Activated T-cell treated with anti-CD3 and anti-CD28 coated beads, Interleukin-2, amount 50 U/mL, for 1 hour (primary cell): ENCODE measurements at places on chromosomes 13 and 19.

DNA sequence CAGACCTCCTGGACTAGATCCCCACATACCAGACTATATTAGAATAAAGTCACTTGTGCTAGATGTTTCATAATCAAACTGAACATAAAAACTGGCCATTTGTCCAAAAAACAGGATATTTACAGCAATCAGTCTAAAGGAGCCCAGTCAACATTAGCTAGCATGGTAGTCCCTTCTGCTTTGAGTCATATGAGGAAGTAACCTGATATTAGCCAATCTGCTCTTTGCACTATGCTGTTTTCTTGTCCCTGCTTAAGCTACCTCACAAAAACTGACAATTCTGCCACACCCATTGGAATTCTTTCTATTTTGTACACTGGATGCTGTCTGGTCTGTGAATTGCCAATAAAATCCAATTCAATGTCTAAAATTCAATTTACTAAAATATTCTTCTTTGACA lies 1824.2 kb downstream of the OLFM4 start:
- DNase-seq, result no peak

- no peak for DNase-seq
These were observed 14.9 kb upstream of the FRY start for GRCh38 chr13:32016631-32017030.

DNA sequence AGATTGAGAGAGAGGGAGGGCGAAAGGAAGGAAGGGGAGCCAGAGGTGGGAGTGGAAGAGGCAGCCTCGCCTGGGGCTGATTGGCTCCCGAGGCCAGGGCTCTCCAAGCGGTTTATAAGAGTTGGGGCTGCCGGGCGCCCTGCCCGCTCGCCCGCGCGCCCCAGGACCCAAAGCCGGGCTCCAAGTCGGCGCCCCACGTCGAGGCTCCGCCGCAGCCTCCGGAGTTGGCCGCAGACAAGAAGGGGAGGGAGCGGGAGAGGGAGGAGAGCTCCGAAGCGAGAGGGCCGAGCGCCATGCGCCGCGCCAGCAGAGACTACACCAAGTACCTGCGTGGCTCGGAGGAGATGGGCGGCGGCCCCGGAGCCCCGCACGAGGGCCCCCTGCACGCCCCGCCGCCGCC lies at the start of gene TNFSF11:
TNFSF11 (plus strand) TSS at position 142 of the 400 bp plus-strand sequence; CDS start at position 294, 152 bp downstream.
- peak; percentile 22 for DNase-seq

GRCh38 chr13:110211046-110211445 lies 95.9 kb downstream of the COL4A1 start:
- no peak for DNase-seq

- no peak for DNase-seq
These were observed 427.0 kb downstream of the UQCRFS1 start for GRCh38 chr19:28785971-28786370.

GRCh38 chr13:37138926-37139325 lies 33.5 kb upstream of the CSNK1A1L start:
- no peak for DNase-seq

GRCh38 chr19:21586311-21587116 lies 81.1 kb downstream of the ZNF429 start:
- peak; percentile 28 for DNase-seq

DNA sequence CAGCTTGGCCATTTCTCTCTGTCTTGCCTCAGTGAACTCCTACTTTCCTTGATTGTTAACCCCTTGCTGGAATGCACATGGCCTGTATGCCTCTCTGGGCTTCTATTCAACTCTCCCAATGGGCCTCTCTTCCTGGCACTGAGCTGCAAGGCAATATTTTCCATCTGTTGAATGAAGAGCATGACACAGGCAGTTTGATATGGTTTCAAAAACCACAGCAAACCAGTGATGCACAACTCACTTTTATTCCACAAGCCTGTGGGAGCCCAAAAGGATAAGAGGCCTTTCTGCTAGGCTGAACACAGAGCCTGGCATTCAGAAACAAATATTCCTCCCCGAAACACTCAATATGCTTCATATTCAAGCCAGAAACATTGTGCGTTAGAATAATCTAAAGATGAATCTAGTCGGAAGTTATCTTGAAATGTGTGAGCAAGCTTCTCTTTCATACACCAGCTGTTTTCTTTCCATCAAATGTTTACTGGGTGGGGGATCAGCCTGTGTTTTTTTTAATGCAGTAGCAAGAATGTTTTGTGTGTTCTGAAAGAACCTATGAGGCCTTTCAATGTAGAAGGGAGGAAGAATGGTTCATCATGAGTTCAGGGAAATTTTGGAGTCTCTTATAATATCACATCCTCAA lies 443.1 kb upstream of the SPRY2 start:
- no peak for DNase-seq

- DNase-seq, result no peak
These were observed 408.3 kb downstream of the KLF5 start for GRCh38 chr13:73467125-73467524.

DNA sequence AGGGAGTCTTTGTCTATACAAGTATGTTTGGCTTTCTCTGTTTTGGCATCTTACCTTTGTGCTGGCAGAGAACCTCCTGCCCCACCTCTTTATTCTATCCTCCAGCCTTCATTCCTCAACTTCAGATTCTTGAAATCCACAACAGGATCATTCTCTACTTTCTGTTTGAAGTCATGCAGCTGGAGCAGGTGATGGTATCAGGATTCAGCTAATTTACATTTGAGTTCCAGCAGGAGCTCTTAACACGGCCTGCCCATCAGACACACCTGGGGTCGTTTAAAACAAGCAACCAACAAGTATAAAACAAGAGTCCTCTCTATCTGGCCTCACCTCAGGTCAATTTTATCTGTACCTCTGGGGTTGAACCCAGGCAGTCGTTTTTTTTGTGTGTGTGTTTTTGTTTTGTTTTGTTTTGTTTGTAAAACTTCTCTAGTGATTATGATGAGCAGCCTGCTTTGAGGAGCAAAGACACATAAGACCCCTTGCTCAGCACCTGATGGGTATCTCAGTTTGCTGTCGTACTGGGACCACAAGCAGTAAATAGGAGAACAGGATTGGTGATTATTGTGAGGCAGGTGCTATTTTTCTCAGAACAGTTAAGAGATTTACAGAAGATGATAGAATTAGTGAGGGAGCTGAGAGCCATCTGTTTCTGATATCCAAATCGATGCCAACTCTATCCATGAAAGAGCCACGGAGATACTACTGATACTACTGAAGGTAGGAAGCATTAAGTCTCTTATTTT lies 78.4 kb downstream of the GPC6 start:
- DNase-seq, result no peak

DNA sequence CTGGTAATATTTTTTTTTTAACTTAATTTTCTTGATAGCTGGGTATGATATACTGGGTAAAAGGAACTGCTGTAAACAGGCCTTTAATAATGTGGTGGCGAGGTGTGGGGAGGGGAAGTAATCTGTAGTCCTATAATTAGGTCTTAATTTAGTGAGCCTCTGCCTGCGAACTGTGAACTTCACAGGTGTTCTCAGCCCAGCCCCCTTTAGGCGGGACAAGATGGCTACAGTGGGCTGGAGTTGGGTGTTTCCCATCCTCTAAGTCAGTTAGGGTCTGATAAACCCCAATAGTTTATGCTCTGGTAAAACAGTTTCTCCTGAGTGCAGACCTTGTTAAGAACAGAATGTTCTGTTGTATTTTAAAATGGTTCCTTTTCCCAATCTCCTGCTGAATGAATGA lies 97.6 kb upstream of the SERP2 start:
- no peak for DNase-seq

DNA sequence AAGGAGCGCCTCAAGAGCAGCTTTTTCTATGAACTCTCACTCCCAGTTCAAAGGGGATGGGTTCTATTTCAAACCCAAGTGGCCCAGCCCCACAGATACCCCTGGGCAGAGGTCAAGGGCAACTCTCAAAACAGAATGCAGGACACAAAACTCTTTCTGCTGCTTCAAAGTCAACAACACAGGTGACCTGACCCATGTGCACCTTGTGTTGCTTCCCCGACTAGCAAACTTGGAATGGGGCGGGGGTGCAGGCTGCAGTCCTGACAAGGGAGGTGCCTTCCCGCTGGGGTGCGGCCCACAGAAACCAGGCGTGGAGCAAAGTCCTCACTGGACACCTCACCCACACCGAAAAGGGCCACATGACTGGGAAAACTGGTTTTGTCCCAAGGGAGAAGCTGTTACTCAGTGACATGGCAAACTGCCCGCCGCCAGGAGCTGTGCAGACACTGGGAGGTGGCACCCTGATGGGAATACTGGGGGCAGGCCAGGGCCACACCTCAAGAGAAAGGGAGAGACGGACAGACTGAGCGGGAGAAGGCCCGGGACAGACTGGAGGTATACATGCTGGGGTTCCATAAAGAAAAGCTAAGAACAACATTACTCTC lies 17.4 kb downstream of the ZC3H4 start:
- no peak for DNase-seq

GRCh38 chr19:3882041-3882384 lies 1.5 kb downstream of the ATCAY start:
- DNase-seq, result no peak

DNA sequence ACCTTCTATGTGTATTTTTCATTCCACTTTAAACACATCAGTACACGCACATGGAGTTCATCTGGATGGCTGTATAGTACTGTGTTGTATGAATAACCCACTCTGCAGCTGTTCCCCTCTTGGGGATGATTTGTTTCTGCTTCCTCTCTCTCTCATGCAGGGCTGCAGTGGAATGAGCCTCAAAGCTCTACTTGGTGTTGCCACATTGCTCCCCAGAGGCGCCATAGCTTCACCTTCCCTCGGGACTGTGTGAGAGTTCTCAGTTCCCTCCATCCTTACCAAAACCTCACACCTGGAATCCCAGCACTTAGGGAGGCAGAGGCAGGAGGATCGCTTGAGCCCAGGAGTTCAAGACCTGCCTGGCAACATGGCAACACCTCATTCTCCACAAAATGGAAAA lies 28.4 kb upstream of the GPR183 start:
- DNase-seq, result no peak

DNA sequence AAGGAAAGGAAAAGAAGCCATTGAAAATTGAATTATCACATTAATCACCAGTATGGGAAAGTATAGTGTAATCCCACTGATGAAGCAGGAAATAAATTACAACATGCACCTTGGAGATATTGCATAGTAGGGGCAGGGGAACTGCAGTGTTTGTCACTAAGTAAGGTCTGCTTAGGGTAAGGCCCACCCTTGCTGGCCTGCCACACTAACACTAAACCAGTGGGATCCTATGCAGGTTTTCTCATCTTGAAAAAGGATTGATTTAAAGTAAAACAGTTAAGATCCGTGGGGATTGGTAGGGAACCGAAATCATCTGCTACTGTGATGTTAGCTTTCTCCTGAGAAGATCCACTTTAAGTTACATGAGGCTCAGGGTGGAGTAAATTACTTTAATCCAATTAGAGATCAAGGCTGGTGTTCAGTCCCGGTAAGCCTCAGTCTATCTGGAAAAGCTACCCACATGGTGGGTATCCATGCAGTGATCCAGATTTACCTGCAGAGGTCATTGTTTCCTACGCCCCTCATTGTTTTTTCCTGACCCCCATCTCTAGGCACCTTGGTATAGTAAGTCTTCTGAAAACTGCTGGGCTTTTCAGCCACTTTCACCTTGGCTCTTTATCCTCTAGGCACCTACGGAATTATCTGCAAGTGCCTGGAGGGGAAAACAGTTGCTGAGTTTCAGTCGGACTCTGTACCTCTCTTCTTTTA lies 1014.9 kb upstream of the ATXN8OS start:
- no peak for DNase-seq

DNA sequence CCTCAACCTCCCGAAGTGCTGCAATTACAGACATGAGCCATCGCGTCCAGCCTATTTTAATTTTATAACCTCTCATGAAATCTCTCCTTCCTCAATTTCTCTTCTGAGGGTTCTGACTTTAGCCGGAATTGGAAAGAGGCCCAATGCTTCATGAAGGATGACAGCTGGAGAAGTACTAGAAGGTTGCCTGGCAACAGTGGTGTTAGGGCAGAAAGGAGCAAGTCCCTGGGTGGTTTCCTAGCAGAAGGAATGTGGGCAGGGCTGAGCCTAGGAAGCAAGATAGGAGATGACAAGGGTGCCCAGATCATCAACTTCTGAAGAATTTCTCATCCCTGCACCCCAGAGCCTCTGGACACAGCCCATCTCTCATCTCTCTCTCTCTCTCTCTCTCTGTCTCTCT lies 25.8 kb downstream of the CACNG6 start:
- DNase-seq, result no peak

- no peak for DNase-seq
These were observed 1935.4 kb upstream of the PCDH20 start for GRCh38 chr13:63351081-63351480.

DNA sequence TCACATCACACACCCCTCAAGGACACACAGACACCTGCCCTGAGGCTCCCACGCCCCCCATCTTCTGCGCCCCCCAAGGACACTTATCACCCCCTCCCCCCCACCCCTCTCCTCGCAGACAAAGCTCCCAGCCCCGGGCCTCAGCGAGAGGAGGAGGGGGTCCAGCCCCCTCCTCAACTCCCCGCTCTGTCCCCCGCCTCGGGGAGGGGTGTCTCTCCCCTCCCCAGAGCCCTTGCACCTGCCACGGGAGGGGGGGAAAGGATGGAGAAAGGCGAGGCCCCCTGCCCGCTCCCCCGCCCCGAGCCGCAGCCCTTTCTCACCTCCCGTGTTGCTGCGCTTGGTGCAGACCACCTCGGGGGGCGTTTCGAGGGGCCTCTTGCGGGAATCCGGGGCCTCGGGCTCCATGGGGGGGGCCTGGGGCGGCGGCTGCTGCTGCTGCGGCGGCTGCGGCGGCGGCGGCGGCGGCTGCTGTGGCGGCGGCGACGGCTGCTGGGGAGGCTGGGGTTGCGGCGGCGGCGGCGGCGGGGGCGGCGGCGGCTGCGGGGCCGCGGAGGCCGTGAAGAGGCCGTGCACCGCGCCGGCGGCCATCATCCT lies 621 bp downstream of the NOVA2 start:
- DNase-seq, result peak; percentile 24

GRCh38 chr19:38929929-38930775 lies at the start of gene SARS2:
SARS2 (minus strand) TSS chr19:38930763; CDS start chr19:38930736, 27 bp downstream.
- DNase-seq, result peak; percentile 98

GRCh38 chr13:98307463-98308085 lies 130.5 kb upstream of the RNF113B start:
- no peak for DNase-seq

DNA sequence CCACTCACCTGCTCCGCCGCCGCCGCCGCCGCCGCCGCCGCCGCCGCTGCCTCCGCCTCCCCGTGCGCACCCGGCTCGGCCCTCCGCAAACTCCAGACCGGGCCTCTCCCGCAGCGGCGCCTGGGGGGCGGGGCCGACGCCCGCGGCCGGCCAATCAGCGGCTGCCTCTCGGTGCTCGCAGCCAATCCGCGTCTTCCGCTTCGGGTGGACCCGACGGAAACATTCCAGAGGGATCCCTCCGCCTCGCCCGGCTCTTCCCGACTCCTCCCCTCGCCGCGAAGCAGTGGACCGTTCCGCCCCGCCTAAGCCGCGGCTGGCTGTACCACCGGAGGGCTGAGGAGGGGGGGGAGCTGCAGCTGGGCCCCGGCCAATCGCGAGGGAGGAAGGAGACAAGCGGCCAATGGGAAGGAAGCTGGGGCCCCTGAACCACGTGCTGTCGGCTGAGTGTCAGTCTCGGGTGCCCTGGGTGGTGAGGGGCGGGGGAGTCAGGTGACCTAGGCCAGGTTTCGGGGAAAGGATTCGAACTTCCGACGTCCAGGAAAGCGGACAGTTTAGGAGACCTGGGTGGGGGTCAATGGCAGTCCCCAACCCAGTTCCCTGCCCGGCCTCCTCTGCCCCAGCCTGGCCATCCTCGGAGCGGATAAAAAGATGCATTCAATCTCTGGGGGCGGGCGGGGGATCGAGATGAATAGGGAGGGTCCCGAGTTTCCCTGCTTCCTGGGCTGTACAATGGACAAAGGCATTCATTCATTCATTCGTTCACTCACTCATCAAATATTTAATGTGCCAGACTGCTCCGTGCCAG lies at the start of gene GIPC1:
GIPC1 (minus strand) TSS at position 99 of the 805 bp plus-strand sequence. CDS start 13,151 bp downstream, outside the sequence.
- peak; percentile 87 for DNase-seq

- no peak for DNase-seq
These were observed 1251.0 kb downstream of the PCDH17 start for GRCh38 chr13:58882516-58882915.
